ENCODE measurements at places on chromosomes 3 and 15.

DNA sequence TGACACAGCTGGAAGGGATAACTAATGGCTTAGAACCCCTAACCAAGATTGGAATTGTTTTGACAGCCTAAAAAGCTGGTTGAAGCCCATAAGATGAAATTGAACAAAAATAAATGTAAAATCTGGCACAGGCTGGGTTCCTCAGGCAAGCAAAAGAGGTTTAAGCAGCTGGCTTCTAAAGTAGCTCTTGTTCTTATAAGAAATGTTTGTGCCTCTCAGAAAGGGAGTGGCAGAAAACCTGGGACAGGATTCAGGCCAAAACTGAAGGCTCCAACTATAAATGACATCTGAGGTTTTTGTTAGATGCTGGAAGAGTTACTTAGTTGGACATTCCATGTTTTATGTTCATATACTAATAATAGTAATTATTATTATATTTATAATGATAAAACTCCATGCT, 378.3 kb downstream of the CNTN4 start:
- DNase-seq: no peak

GRCh38 chr15:73709686-73710085, 25.5 kb downstream of the CD276 start:
- no peak for DNase-seq

- DNase-seq: no peak
These were observed 129.7 kb downstream of the RPL22L1 start for GRCh38 chr3:170740285-170740684.

GRCh38 chr3:111194048-111194447, 122.4 kb downstream of the NECTIN3 start:
- DNase-seq: no peak
